ENCODE measurements at places on chromosomes 13 and 19. TPM values are rescaled to one million over a fixed set of nuclear protein-coding genes. Genes with fewer than 3 reads are reported as not detected.

FGF9 gene
- total RNA-seq: 3.7 TPM

CYP4F11 gene
- total RNA-seq: not detected

MAMSTR gene
- total RNA-seq: 5.2 TPM

LILRA6 gene
- under 0.01 TPM for total RNA-seq

FXYD7 gene
- total RNA-seq: 0.52 TPM
